ENCODE measurements at places on chromosomes 5 and 9. TPM values are rescaled to one million over a fixed set of nuclear protein-coding genes. Genes with fewer than 3 reads are reported as not detected.

- no peak overlapping the region for H3K4me3 ChIP-seq
- no peak overlapping the region for H3K27ac ChIP-seq
- H3K27me3 ChIP-seq = no peaks in the 10 kb centered on the region
- H3K36me3 ChIP-seq = no peaks in the 10 kb centered on the region
These were observed 61.8 kb downstream of the SPATA31C2 start for GRCh38 chr9:88076286-88077070.

ANKRD18A gene
- total RNA-seq = not detected

DNA sequence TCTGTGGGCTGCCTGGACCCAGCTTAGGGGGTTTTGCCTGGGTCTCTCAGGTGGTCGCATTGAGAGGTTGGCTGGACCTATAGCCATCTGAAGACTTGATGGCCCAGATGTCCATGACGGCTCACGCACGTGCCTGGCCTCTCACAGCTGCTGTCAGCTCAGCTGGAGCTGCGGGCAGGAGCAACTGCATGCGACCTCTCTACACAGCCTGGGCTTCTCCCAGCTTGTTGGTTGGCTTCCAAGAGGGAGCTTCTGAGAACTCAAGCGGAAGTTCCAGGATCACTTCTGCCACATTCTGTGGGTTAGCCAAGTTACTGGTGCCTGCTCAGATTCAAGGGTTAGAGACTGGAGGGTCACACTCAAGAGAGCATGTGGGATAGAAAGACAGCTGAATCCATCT is 99.2 kb downstream of the DAPK1 start:
- no peaks in the 10 kb centered on the region for H3K36me3 ChIP-seq
- DNase-seq = no peak
- H3K27me3 ChIP-seq = no peaks in the 10 kb centered on the region

GRCh38 chr9:98807070-98807813 is at the start of gene GALNT12:
Gene GALNT12 (plus strand): TSS chr9:98807670. CDS start chr9:98807699, 29 bp downstream.
- peak within 1 kb of the TSS; percentile 69 for H3K4me3 ChIP-seq
- peak; percentile 69 for DNase-seq
- H3K27me3 ChIP-seq = no peaks in the 10 kb centered on the region
- H3K27ac ChIP-seq = no peak within 1 kb of the TSS
- H3K4me1 ChIP-seq = peaks cover 11% of the 10 kb centered on the region
- no peaks in the 10 kb centered on the region for H3K36me3 ChIP-seq

NR2F1 gene
- not detected for total RNA-seq

DNA sequence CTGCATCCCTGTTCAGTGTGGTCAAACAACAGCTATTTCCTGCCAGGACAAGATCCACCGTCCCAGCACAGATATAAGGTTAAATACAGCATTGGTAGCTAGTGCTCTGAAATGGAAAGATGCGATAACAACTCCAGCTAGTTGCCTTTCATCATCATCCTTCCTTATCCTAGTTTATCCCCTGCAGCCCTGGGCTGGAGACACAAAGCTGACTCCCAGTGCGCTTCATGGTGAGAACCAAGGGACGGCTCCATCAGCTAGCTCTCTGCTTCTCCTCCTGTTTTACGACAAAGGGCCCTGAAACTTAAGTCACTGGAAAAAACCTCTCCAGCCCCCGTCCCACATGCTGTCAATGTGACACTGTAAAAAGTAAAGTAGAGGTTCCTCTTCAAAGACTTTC is 37.9 kb downstream of the CDC14B start:
- no peaks in the 10 kb centered on the region for H3K4me1 ChIP-seq
- H3K27me3 ChIP-seq = no peaks in the 10 kb centered on the region
- no peak for DNase-seq
- H3K4me3 ChIP-seq = no peak overlapping the region

GRCh38 chr5:160357394-160357793 is 13.0 kb downstream of the C1QTNF2 start:
- H3K27ac ChIP-seq = no peak overlapping the region
- no peak overlapping the region for H3K4me3 ChIP-seq
- H3K27me3 ChIP-seq = no peaks in the 10 kb centered on the region
- H3K36me3 ChIP-seq = no peaks in the 10 kb centered on the region
- no peak for DNase-seq
- no peaks in the 10 kb centered on the region for H3K4me1 ChIP-seq

CHSY3 gene
- not detected for total RNA-seq

FAM53C gene
- 29.8 TPM for total RNA-seq

DNA sequence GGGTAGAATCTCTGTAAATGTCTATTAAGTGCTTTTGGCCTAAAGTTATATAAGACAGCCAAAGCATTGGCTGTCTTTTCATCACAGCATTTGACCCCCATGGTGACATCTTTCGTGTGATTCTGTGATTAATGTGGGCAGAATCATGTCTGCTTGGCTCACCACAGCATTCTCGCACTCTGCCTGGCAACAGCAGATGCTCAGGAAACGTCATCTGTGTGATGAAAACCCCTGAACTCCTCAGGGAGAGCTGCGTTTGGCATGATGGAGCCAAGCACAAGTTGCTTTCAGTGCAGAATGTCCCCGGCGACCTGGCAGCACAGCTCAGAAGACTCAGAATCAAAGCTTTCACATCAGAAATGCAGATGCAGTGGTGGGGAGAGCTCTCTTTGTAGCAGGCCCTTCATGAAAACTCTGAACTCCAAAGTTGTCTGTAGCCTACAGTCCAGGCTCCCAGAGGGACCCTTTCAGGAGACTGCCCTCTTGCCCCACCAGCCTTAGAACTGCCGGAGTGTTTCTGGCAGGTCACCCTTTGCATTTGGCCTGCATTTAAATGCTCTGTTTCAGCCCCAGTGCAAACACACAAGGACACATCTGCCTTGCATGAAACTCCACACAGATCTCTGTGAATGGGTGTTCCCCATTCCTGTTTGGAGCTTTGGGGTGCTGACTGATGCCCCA is 155.6 kb upstream of the PANK3 start:
- DNase-seq = peak; percentile 18
- H3K4me3 ChIP-seq = no peak overlapping the region
- no peaks in the 10 kb centered on the region for H3K27me3 ChIP-seq
- no peak overlapping the region for H3K27ac ChIP-seq

DNA sequence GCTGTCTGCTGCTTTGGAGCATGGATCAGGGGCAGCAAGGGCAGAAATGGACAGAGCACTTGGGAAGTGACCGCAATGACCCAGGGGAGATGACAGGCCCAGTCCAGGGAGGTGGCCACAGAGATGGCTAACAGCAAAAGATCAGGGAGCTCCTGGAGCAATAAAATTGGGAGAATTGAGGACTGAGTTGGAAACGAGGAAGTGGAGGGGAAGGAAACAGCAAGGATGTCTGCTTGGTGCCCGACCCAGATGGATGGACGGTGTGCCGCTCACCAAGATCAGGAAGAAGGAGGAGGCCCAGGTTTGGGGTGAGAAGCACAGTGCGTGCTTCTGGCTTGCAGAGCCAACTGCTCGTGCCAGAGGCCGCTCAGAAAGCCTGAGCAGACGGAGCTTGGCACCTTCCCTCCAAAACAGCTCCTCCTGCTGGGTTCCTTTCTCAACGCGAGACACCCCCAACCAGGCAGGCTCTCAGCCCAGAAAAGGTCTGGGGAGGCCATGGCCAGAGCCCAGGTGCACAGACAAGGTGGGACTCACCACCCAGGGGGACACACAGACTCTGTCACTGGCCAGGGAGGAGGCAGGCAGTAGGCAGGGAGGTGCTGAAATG is 1.7 kb upstream of the SLC34A1 start:
- H3K4me3 ChIP-seq = no peak overlapping the region
- H3K27ac ChIP-seq = no peak overlapping the region
- H3K27me3 ChIP-seq = peaks cover 16% of the 10 kb centered on the region
- H3K36me3 ChIP-seq = no peaks in the 10 kb centered on the region
- no peak for DNase-seq

DNA sequence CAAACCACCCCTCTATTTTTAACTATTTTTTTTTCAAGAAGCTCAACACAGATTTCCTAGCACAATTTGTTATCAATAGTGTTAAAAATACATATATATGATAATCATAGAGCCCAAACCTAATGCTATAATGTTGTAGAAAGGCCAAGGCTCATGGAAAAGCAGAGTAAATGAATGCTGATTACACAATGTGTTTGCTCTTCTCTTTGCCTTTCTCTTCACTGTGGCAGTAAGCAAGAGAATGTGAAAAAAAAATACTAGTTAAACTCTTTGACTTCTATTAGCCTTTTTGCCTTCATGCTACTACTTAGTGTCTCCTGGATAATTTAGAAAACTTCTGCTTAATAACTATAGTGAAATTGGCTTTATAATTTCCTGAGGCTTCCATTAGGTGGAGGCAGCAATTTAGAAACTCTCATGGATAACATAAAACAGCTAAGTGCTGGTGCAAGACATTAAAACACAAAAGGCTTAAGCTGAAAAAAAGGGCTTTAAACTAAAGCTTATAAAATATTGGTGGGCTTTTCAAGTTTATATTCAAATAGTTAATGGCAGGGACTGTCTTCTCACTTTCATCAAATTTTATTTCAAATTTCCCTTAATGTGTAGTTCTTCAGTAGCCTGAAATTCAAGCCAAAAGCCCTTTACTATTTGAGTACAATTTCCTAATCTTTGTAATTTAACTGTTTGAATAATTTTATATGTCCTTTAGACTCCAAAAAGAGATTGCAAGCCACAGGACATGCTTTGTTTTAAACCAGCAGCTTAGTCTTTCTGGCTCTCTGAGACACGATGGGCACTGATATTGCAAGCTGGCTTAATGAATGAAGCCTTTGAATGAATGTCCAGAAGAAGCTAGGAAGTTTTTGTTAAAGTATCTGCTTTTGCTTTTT is 2031.8 kb upstream of the CDH6 start:
- no peaks in the 10 kb centered on the region for H3K27me3 ChIP-seq
- H3K4me1 ChIP-seq = no peaks in the 10 kb centered on the region
- no peak overlapping the region for H3K4me3 ChIP-seq
- no peak for DNase-seq

DNA sequence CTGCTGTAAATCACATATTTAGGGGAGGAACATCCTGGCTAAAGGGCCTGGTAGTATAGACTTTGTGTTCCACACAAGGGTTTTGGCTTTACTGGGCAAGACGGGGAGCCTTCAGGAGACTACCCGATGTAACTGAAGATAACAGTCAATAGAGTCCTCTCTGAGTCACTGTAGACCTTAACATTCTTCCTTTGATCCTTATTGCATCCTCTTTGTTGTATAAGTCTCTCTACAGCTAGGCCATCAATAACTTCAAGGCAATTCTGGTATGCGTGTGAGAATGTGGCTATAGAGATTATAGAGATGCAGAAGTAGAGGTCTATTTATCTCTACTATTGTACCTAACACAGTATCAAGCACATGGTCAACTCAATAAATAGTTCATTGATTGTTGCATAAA is 67.3 kb upstream of the STK32A start:
- no peak overlapping the region for H3K4me3 ChIP-seq
- no peaks in the 10 kb centered on the region for H3K36me3 ChIP-seq
- H3K27me3 ChIP-seq = no peaks in the 10 kb centered on the region
- H3K4me1 ChIP-seq = no peaks in the 10 kb centered on the region
- no peak overlapping the region for H3K27ac ChIP-seq

DNA sequence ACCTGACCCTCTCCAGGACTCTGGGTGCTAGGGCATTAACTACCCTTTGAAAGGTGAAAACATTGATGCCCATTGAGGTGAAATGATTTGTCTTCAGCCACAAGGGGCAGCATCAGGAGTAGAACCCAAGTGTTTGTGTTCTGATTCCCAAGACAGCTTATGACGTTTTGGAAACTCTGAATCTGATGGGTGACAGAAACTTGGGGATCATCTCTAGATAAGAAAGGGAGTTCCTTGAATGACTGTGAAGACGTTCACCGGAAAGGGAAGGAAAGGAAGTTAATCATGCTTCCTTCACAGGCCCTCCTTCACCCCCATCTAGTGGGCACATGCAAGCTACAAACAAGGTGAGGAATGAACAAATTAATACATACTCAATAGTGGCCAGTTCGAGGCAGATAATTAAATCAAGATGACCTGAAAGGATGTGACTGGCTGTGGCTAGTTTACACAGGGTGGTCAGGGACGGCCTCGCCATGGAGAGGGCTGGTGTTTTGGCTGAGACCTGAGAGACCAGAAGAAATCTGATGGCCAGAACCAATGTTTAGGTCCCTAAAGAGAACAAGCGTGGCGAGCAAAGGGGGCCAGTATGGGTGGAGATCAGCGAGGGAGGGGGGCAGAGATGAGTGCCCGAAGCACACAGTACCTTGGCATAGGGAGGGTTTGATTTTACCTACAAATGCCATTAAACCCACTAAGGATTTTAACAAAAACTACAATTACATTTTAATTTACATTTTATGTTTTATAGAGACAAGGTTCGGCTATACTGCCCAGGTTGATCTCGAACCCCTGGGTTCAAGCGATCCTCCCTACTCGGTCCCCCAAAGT is 937 bp upstream of the SLC26A2 start:
- no peaks in the 10 kb centered on the region for H3K27me3 ChIP-seq
- peak overlapping the region; percentile 85 for H3K4me3 ChIP-seq
- no peaks in the 10 kb centered on the region for H3K36me3 ChIP-seq
- DNase-seq = peak; percentile 71
- peaks cover 20% of the 10 kb centered on the region for H3K4me1 ChIP-seq

- no peak overlapping the region for H3K4me3 ChIP-seq
- no peaks in the 10 kb centered on the region for H3K36me3 ChIP-seq
- no peaks in the 10 kb centered on the region for H3K4me1 ChIP-seq
- H3K27me3 ChIP-seq = no peaks in the 10 kb centered on the region
- no peak for DNase-seq
These were observed 37.7 kb downstream of the SAR1B start for GRCh38 chr5:134594797-134595457.

DNA sequence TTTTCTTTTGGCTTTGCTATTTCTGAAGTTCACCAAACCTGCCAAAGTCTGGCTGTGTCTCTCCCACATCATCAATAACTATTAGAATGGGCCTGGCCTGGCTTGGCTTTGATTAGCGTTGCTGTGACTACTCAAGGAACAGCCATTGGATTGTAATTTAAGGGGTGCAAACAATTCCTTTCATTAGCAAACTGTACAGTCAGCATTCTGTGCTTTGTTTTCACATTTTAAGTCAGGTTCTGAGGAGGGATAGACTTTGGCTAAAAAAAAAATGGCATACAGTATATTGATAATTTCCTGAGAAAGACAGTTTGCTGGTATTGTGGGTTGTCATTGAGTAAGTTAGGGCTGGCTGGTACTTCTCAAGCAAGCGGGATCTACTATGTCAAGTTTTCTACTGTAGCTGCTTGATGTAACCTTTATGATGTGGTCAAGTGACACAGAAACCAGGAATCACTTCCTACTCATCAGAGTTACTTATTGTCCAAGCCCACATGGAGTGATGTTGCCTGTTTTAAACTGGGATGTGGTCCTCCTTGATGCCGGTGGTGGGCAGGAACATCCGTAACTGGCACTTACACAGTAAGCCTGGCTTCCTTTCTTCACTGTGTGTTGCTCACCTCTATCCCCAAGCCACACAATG is 161.4 kb downstream of the CD180 start:
- H3K27ac ChIP-seq = no peak overlapping the region
- H3K4me3 ChIP-seq = no peak overlapping the region
- H3K36me3 ChIP-seq = no peaks in the 10 kb centered on the region
- DNase-seq = no peak
- H3K27me3 ChIP-seq = no peaks in the 10 kb centered on the region

DNA sequence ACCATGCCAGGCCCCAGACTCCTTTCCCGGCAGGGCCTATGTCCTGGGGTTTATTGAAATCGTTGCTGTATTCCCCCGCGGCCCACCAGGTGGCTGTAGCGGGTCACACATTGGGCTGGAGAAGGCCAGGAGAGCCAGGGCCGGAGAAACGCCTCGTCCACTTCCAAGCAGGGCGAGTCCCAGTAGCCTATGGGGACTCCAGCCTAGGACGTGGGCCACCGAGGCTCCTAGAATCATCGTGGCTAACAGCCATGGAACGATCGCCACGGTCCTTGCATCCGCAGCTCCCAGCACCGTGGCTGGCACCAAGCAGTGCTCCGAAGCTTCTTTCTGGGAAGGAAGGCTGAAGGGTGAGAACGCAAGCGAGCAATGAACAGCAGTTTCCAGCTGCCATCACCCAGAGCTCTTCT is 87.7 kb downstream of the ENTREP1 start:
- DNase-seq = no peak
- no peak overlapping the region for H3K4me3 ChIP-seq
- no peaks in the 10 kb centered on the region for H3K27me3 ChIP-seq
- no peak overlapping the region for H3K27ac ChIP-seq
